ENCODE measurements at places on chromosomes 3 and 15. TPM values are rescaled to one million over a fixed set of nuclear protein-coding genes. Genes with fewer than 3 reads are reported as not detected.
A peak's percentile ranks its signal among the peaks of the same experiment; 100 is the strongest.

MRPS22 gene
- 44.7 TPM for total RNA-seq

C3orf20 gene
- 0.16 TPM for total RNA-seq

MB21D2 gene
- 0.09 TPM for total RNA-seq

KIF23 gene
- total RNA-seq, result 1.5 TPM

CSTA gene
- total RNA-seq, result not detected

SLC26A6 gene
- total RNA-seq, result 12.4 TPM

TM6SF1 gene
- 3.9 TPM for total RNA-seq

CCDC39 gene
- not detected for total RNA-seq

SLC51B gene
- not detected for total RNA-seq

CP gene
- not detected for total RNA-seq

- DNase-seq, result no peak
Measured at GRCh38 chr15:96264801-96265515, 65.5 kb upstream of the NR2F2 start.

DNA sequence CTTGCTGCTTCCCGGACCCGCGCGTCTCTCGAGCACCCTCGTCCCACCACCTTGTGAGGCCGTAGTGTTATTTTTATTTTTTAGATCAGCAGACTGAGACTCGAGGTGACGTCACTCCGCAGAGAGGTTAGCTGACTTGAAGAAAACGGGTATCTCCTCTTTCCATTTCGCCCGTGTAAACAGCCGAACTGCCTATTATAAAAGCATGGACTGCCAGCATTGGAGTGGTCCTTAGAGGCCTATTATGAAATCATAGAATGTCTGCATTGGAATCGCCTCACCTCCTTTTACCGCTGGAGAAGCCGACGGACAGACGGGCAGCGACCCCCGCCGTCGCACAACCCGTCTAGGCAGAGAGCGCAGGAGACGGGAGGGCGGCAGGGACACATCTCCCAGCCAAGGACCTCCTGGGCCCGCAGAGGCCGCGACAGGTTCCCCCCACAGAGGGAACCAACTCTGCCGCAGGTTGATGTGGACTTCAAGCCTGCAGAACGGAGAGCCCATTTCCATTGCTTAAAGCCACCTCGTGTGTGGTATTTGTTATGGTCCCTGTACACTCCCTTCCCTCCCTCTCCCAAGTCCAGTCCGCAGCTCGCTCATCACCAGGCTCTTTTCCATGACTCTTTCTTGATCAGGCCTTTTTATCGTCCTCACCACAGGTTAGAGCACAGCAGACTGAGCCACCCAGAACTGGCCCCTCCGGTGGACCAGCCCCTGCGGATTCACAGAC lies 540 bp upstream of the PPP1R2 start:
- DNase-seq, result peak; percentile 23

DNA sequence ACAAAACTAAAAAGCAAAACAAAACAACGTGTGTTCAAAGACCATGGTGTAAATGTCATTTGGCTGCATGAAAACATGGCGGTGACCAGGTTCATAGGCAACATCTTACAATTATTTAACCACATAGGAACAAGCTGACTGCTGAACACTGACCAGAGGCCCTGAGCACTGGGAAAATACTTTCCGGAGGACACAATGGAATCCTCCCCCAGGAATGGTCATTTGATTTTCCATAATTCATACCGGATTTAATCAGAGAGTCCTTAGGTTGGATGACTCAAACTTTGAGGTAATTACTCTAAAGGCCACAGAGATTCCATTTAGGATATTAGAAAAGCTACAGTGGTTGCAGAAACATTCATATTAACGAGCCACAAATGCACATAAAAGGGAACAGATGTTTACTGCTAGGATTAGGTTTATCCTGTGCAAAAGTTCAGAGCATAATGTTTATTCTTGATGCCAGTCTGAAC lies 254.7 kb downstream of the NR1D2 start:
- no peak for DNase-seq

GRCh38 chr3:101676216-101676764 lies 642 bp downstream of the ZBTB11 start:
- peak; percentile 96 for DNase-seq

DNA sequence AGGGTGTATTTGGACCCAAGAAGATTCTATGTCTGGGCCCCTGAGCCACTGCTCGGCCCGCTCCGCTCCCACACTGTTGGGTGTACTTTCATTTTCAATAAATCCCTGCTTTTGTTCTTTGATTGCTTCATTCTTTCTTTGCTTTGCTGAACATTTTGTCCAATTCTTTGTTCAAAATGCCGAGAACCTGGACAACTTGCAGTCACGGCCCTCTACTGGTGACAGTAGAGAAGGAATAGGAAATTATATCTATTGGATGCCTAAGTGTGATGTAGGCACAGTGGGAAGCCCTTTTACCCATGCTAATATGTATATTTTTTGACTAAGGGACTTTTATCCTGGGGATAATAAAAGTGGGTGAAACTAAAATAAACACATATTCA lies 340.8 kb downstream of the LRRC3B start:
- no peak for DNase-seq

- DNase-seq, result no peak
Measured at GRCh38 chr3:99012051-99012450, 110.6 kb upstream of the DCBLD2 start.

DNA sequence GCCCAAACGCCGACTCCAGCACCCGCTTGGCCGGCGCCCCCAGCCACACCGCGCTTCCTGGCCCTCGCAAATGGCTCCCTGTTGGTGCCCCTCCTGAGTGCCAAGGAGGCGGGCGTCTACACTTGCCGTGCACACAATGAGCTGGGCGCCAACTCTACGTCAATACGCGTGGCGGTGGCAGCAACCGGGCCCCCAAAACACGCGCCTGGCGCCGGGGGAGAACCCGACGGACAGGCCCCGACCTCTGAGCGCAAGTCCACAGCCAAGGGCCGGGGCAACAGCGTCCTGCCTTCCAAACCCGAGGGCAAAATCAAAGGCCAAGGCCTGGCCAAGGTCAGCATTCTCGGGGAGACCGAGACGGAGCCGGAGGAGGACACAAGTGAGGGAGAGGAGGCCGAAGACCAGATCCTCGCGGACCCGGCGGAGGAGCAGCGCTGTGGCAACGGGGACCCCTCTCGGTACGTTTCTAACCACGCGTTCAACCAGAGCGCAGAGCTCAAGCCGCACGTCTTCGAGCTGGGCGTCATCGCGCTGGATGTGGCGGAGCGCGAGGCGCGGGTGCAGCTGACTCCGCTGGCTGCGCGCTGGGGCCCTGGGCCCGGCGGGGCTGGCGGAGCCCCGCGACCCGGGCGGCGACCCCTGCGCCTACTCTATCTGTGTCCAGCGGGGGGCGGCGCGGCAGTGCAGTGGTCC lies 3.5 kb downstream of the ISLR2 start:
- DNase-seq, result no peak

DNA sequence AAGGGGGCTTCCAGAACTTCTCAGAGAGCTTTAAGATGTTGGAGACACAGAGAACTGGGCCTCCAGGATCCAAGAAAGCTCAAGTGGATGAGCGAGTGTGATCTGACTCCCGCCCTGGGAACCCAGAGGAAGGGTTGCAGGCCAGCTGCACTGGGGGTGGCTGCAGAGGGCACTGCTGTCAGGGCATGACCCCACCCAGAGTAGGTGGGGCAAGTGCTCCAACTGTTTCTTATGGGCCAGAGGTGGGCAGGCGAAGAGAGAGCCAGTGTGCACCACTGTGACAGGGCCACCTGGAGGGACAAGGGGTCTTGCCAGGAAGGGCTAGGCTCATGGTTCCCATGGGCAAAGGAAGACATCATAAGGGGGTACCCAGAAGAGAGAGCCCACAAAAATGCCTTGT lies 48.8 kb downstream of the EXOG start:
- DNase-seq, result no peak

DNA sequence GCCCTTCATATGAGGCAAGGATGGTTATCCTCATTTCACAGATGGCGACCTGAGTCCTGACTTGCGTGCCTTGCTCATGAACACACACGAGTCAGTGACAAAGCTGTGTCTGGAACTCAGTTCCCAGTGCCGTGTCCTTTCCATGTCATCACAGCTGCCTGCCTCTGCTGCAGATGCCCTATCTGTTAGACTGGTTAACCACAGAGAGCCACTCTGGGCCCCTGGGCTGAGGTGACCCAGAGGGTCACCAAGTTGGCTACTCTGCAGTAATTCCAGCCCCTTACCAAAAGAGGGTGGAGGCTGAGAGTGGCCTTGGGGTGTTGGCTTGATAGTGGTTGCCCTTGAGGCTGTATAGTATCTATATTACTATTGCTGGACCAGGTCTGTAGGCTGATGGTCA lies 41.0 kb downstream of the RAB11A start:
- DNase-seq, result no peak

GRCh38 chr3:141793476-141794260 lies 30.5 kb downstream of the GRK7 start:
- no peak for DNase-seq

DNA sequence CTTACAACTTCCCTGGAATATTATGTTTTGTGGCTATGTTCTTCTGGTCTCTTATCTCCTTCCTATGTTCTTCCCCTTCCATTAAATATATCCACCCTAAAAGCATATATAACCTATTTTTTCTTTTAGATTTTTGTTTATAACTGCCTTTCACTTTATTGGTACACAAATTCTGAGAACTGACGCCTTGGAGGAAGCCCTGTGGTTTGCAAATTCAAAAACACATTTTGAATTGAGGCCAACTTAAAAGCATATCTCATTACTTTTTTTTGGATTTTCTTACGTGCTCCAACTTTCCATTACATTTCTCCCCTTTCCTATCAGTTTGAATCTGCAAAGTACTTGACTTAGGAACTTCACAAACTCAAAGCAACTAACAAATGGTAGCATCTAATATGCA lies 15.3 kb upstream of the COLQ start:
- no peak for DNase-seq

- no peak for DNase-seq
Measured at GRCh38 chr15:86894269-86894668, 814.6 kb downstream of the AGBL1 start.

- no peak for DNase-seq
Measured at GRCh38 chr3:108106449-108106848, 15.6 kb upstream of the CD47 start.

Data from activated B cell treated with CpG ODN at 0.5 μM for 24 hours (primary cell).